NCI-H187 (cell line): ENCODE measurements at places on chromosomes 1 and 21.
A peak's percentile ranks its signal among the peaks of the same experiment; 100 is the strongest.

DNA sequence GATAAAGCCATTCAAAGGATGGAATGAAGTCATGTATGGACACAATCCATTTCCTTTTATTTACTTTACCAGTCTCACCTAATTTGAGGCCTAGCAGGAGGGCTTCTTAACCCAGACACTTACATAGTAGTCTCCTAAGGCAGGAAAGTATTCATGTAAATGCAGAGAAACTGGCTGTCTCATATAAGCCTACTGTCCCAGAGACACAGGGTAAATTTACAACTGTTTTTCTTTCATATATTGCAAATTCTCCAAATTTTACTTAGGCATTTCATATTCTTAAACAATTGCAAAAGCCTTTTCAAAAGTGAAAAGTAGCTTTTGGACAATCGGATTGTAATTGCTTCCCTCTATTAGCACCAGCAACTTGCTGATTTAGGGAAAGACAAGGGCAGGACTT, 29.9 kb downstream of the SPAG17 start:
- no peak for DNase-seq

- no peak for DNase-seq
These were observed 18.6 kb downstream of the TCEA3 start for GRCh38 chr1:23405946-23406345.

- DNase-seq = no peak
These were observed 14.8 kb downstream of the BCAR3 start for GRCh38 chr1:93666613-93667384.

DNA sequence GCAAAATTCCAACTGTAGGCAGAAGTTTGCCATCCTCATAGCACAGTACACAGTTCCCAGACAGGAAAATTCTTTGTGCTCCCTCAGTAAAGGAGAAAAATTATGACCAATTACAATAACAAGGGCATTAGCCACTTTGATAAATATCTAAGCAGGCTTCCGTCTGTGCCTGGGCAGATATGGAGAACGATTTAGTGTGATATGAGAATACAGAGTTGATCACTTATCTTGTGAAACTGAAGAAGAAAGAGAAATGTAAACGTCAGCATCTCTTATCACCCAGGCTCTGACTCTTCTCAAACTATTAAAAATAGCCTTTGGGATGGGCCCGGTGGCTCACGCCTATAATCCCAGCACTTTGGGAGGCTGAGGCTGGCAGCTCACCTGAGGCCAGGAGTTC, 54.5 kb upstream of the TIAM1 start:
- DNase-seq = no peak

DNA sequence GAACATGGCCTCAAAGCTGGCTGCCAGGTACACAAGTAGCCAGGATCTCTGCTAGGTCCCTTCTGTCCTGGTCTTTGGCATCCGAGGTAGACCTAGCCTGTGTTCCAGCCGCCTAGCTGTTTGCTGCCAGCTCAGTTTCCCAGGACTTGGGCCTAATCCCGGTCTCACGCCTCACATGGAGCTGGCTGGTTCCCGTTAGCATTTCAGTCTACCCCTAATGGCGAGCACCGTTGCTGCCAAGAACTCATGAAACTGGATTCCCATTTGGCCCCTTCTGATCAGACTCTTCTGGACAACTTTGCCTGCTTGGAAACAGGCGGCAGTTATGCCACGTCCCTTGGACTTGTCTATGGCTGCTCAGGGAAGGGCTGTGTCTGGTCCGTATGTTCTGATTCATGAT, 26.2 kb upstream of the HHAT start:
- no peak for DNase-seq

DNA sequence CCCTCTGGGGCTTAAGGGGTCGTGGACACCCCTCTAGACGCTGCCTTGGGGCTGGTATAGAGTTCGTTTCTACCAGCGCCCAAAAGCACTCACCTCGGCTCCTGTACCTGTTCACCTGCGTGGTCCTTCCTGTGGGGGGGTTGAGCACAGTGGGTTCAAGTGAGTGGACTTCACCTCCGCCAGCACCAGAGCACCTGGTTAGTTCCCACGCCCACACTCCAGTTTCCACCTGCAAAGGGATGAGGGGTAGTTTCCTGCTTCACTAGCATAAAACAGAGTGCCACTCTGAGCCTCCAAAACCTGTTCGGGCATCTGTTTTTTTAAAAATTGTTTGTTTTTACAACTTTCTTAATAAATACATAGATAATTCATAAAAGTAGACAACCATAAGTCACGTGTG, 64.5 kb upstream of the SIPA1L2 start:
- no peak for DNase-seq

- no peak for DNase-seq
These were observed 405.6 kb downstream of the KIF26B start for GRCh38 chr1:245560316-245560859.

- DNase-seq = no peak
These were observed 144.8 kb downstream of the BACH1 start for GRCh38 chr21:29443411-29444010.

- DNase-seq = no peak
These were observed 3.5 kb downstream of the TNFRSF14 start for GRCh38 chr1:2559509-2560298.

GRCh38 chr1:225942574-225942973, 1.6 kb upstream of the LEFTY2 start:
- no peak for DNase-seq

DNA sequence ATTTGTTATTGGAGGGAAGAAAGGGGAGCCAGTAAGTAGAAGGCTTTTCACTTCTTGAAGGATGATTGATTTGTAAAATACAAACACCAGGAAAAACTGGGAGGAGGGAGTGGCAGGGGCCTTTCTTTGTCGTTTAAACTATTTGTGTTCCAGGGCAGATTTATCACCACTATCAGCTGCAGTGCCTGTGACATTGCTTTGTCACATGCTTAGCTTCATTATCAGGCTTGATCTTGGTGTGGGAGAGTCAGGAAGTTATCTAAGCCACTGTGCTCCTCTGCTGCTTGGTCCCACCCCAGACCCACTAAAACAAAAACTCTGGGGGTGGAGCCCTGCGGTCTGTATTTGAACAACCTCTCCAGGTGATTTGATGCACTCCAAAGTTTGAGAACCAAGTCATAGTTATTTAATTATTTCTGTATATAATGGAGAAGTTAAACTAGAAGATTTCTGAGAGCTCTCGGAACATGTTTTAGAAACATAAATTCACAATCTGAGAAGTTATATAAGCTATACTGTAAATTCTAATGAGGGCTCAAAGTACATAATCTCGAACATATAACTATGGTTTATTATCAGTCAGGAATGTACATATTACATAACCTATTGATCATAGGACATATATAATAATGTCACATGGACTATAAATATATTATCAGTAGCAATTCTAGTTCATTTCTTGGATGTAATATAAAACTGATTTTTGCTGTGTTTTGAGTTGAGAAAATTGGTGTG, 87.9 kb downstream of the CDC14A start:
- DNase-seq = peak; percentile 28

- DNase-seq = no peak
These were observed 12.3 kb upstream of the IFI44L start for GRCh38 chr1:78607944-78608343.

DNA sequence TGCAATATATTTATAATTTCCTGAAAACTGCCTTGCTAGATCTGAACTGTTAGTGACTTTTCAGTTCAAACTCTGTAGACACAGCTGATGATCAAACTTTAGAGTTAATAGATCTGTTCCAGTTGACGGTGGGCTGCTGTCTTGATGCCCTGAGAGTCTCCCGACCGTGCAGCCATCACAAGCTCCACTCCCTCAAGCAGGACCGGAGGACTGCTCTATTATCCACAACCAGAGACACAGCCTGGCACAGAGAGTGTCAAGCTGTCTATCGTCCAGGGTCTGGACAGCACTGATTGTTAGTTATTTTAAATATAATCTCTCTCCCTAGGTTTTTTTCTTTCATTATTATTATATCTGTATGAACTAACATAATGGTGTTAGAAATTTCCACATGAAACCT, 8.0 kb downstream of the CHODL start:
- no peak for DNase-seq

DNA sequence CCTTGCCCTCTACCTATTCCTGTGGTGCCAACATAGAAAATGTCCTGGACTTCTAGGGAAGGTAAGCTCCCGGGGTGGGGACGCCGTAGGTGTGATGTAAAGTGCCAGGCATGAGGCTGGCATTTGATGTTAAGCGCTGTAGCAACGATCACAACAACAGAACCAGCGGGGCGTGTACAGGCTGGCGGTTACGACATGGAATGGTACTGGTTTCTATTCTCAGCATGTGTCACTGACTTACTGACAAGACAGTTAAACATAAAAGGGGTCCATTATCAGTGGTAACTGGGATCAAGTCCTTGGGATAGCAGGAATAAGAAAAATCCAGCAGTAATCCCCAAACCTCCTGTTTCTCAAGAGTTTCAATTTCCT, 58.9 kb downstream of the TGFBR3 start:
- DNase-seq = no peak

GRCh38 chr1:228542981-228543380, 55.8 kb downstream of the RNF187 start:
- DNase-seq = no peak

DNA sequence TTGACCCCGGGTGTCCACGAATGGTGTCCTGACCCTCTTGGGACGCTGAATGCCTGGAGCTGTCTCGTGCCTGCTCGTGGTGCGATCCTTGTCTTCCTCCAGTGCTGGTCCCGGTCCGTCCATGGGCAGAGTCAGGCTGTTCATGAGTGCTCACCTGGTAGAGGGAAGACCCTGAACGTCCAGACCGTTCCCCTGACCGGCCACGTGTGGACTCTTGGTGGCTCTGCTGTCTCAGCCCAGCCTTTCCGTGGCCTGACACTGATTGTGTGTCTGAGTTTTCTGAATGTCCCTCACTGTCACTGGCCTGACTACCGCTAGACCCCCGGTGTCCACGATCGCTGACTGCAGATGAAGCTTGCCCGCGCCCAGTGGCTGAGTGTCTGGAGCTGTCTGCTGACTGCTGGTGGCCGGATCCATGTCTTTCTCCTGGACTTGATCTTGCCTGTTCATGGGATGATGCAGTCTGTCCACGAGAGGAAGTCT, 11.7 kb downstream of the FLG start:
- no peak for DNase-seq
